ENCODE measurements at places on chromosomes 4 and X. TPM values are rescaled to one million over a fixed set of nuclear protein-coding genes. Genes with fewer than 3 reads are reported as not detected.

The USP17L22 gene
- not detected for polyA plus RNA-seq

The BST1 gene
- polyA plus RNA-seq: 266 TPM

GRCh38 chrX:2781226-2781571 lies 29.4 kb downstream of the XG start:
- H3K27me3 ChIP-seq: no peaks in the 10 kb centered on the region
- DNase-seq: no peak
- no peaks in the 10 kb centered on the region for H3K36me3 ChIP-seq
- H3K4me3 ChIP-seq: no peak overlapping the region
- no peak overlapping the region for H3K27ac ChIP-seq

GRCh38 chrX:40538406-40538805 lies 42.4 kb upstream of the ATP6AP2 start:
- no peak overlapping the region for H3K4me3 ChIP-seq
- H3K36me3 ChIP-seq: no peaks in the 10 kb centered on the region
- DNase-seq: no peak
- H3K27ac ChIP-seq: no peak overlapping the region
- H3K4me1 ChIP-seq: peaks cover 19% of the 10 kb centered on the region

GRCh38 chrX:15619053-15619755 lies 18.4 kb upstream of the ACE2 start:
- H3K27me3 ChIP-seq: peaks cover 83% of the 10 kb centered on the region
- H3K4me3 ChIP-seq: no peak overlapping the region
- H3K4me1 ChIP-seq: no peaks in the 10 kb centered on the region
- DNase-seq: no peak

DNA sequence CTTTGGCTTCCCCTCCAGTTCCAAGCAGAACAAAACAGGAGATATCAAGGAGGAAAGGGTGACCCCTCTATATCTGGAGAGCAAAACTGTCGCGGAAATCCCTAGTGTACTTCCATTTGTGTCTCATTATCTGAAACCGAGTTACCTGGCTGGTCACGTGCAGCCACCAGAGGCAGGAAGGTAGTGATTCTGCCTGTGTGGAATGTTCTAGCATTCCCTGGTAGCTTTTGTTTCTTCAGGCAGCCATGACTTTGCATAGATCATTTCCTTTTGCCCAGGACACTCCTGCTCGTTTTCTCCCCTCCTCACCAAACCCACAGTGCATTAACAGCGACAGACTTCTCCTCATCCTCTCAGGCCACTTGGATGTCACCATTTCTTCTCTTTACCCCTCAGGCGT lies 107.9 kb downstream of the PTTG2 start:
- peaks cover 43% of the 10 kb centered on the region for H3K4me1 ChIP-seq
- peaks cover 46% of the 10 kb centered on the region for H3K36me3 ChIP-seq
- H3K27me3 ChIP-seq: no peaks in the 10 kb centered on the region
- peak overlapping the region; percentile 32 for H3K27ac ChIP-seq
- no peak for DNase-seq
- no peak overlapping the region for H3K4me3 ChIP-seq

DNA sequence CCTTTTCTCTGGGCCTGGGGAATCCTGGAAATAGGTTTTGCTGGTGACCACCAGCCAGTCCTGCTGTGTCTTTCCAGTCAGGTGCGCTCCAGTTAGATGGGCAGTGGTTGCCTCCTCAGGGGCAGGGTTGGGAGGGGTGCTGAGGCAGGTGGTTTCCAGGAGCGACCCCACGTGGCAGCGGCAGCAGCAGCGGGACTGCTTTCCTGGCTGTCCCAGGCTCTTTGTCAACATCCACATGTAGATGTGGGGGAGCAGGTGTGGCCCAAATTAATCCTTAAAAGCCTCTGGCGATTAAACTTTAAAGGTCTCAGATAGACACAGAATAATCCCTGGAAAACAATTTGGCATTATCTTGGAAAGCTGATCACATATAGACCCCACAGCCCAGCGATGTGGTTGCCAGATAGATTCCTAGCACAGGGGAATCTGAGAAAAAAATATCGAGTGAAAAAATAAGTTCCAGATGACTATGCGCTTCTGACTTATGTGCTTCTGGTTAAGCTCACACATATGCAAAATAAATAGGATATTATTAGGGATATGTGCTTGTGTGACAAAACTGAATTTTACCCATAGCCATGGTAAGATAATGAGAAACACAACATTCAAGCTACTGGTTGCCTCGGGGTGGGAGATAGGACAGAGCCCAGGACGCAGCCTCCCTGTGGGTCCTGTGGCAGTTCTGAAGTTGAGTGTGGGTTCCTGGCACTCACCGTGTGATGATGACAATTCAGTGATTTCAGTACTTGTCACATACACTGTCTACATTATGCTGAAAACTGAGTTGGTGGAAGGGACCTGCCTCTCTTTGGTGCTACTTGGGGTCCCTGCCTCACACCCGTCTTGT lies 336.4 kb downstream of the ARHGAP10 start:
- no peak overlapping the region for H3K27ac ChIP-seq
- H3K4me1 ChIP-seq: no peaks in the 10 kb centered on the region
- H3K4me3 ChIP-seq: no peak overlapping the region

GRCh38 chr4:63817196-63817865 lies 591.9 kb downstream of the TECRL start:
- no peaks in the 10 kb centered on the region for H3K27me3 ChIP-seq
- no peaks in the 10 kb centered on the region for H3K36me3 ChIP-seq
- H3K27ac ChIP-seq: no peak overlapping the region
- H3K4me3 ChIP-seq: no peak overlapping the region

All from CD14-positive monocyte (primary cell).